ENCODE measurements at places on chromosomes 5 and 9. TPM values are rescaled to one million over a fixed set of nuclear protein-coding genes. Genes with fewer than 3 reads are reported as not detected.
A peak's percentile ranks its signal among the peaks of the same experiment; 100 is the strongest.

DNA sequence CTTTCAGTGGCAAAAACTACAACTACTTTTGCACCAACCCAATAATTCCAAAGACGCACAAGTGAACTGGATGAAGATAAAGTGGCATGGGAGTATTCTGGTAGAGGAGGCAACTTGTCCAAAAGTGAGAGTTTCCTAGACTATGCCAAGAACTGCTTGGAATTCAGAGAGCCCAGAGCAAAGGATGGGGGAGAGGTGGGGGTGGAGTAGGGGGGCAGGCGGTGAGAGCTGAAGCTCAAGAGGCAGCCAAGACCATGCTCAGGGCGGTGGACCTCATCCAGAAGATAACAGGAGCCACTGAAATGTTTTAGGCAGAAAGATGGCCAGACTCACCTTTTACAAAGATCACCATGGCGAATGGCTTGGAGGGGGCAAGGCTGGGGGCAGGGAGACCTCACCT is 242.5 kb downstream of the SEC61B start:
- H3K27me3 ChIP-seq = peaks cover 6% of the 10 kb centered on the region
- DNase-seq = no peak
- no peaks in the 10 kb centered on the region for H3K4me1 ChIP-seq
- H3K36me3 ChIP-seq = no peaks in the 10 kb centered on the region
- H3K4me3 ChIP-seq = no peak overlapping the region

The GMCL2 gene
- total RNA-seq = not detected

The SLC6A7 gene
- total RNA-seq = not detected

The C9orf153 gene
- 0.87 TPM for total RNA-seq

The GPR21 gene
- 1.0 TPM for total RNA-seq

DNA sequence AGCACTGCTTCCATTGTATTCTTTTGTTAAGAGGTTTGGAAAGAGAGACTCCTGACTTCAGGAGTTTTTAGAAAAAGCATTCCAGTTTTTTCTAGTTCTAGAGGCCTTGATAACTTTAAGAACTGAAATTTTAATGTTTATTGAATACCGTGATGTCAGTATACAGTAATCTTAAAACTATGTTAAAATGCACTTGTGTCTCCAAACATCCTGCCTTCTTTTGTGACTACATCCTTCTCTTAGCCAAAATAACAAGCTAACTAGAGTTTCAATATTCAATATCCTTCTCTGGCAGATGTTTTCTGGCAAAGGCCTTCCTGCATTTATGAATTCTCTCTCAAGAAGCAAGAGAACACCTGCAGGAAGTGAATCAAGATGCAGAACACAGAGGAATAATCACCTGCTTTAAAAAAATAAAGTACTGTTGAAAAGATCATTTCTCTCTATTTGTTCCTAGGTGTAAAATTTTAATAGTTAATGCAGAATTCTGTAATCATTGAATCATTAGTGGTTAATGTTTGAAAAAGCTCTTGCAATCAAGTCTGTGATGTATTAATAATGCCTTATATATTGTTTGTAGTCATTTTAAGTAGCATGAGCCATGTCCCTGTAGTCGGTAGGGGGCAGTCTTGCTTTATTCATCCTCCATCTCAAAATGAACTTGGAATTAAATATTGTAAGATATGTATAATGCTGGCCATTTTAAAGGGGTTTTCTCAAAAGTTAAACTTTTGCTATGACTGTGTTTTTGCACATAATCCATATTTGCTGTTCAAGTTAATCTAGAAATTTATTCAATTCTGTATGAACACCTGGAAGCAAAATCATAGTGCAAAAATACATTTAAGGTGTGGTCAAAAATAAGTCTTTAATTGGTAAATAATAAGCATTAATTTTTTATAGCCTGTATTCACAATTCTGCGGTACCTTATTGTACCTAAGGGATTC is 43.1 kb downstream of the NDFIP1 start:
- H3K4me1 ChIP-seq = no peaks in the 10 kb centered on the region
- no peaks in the 10 kb centered on the region for H3K27me3 ChIP-seq
- H3K27ac ChIP-seq = no peak overlapping the region
- no peak overlapping the region for H3K4me3 ChIP-seq
- H3K36me3 ChIP-seq = peaks cover 48% of the 10 kb centered on the region
- DNase-seq = peak; percentile 65

The TGFBR1 gene
- total RNA-seq = 26.4 TPM

DNA sequence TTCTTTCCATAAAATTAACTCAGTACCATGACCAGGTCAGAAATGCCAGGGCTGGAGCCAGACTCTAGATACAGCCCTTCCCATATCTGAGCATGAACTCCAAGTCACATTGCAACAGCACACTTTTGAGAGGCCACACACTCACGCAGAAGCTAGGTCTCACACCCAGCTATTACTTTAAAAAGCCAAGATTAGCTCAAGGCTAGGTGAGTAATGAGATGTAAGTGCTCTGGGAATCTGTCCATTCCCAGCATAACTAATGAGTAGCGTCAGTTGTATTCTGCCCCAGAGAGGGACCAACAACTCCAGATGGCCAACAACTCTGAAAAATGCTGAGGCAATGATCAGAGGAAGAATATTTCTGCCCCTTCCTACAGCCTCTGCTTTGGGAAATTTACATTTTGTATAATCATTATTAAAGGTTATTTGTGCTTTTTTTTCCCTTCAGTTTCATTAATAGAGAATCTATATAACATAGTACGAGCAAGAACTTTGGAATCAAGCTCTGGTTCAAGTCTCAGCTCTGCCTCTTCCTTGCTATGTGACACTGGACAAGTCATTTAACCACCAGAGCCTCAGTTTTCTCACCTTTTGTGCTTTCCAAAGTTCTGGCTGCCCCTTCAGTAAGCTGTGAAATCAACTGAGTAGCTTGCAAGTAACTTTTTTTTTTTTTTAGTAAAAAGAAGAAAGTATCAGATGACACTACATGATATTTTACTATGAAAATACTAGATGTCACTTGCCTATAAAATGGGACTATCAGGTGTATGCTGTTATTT is 118.3 kb downstream of the NR6A1 start:
- no peak for DNase-seq
- no peaks in the 10 kb centered on the region for H3K36me3 ChIP-seq
- H3K4me1 ChIP-seq = no peaks in the 10 kb centered on the region
- no peak overlapping the region for H3K4me3 ChIP-seq

GRCh38 chr9:96020792-96021550 is 145.5 kb downstream of the ERCC6L2 start:
- no peaks in the 10 kb centered on the region for H3K36me3 ChIP-seq
- peak overlapping the region; percentile 58 for H3K27ac ChIP-seq
- no peak overlapping the region for H3K4me3 ChIP-seq
- no peaks in the 10 kb centered on the region for H3K27me3 ChIP-seq
- peaks cover 56% of the 10 kb centered on the region for H3K4me1 ChIP-seq
- DNase-seq = peak; percentile 45

The WHRN gene
- 8.4 TPM for total RNA-seq

The FRMPD1 gene
- not detected for total RNA-seq

GRCh38 chr5:143114481-143114880 is 289.0 kb downstream of the NR3C1 start:
- H3K4me1 ChIP-seq = no peaks in the 10 kb centered on the region
- no peak overlapping the region for H3K4me3 ChIP-seq
- DNase-seq = no peak

- no peak for DNase-seq
- H3K27me3 ChIP-seq = no peaks in the 10 kb centered on the region
- no peaks in the 10 kb centered on the region for H3K4me1 ChIP-seq
Observed at GRCh38 chr5:12920527-12920926, 1016.3 kb upstream of the CTNND2 start.

GRCh38 chr5:112434641-112435040 is 15.6 kb upstream of the EPB41L4A start:
- H3K27me3 ChIP-seq = no peaks in the 10 kb centered on the region
- no peaks in the 10 kb centered on the region for H3K36me3 ChIP-seq
- no peak for DNase-seq

The STK32A gene
- total RNA-seq = not detected

The DRD1 gene
- not detected for total RNA-seq

DNA sequence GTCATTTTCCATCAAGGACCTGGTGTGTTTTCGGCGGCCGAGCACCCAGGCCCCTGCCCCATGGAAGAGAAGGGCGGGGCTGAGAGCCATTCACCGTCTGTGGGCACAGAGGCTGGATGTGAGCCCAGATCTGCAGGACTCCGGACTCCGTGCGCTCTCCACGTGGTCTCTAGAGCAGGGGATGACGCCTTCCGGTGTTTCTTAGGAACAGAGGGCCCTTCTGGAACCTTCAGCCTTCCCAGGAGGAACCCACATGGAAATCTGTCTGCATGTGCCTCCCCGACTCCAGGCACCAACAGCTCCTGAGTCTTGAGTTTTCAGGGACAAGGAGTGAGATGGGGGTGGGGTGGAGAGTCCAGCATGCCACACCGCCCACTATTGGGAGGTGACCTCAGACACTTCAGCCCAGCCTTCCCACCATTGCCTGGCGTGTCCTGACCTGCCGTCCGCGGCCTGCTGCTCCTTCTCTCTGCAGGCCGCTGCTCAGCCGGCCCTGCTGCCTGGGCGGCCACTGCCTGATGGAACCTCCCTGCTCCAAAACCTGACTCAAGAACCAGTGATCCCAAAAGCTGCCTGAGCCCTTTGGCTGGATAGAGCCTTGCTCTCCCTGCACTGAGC is 2.4 kb upstream of the RXRA start:
- no peaks in the 10 kb centered on the region for H3K36me3 ChIP-seq
- peaks cover 22% of the 10 kb centered on the region for H3K4me1 ChIP-seq
- H3K4me3 ChIP-seq = no peak overlapping the region
- no peak for DNase-seq
- no peaks in the 10 kb centered on the region for H3K27me3 ChIP-seq

The NR4A3 gene
- total RNA-seq = 0.35 TPM

The COL5A1 gene
- total RNA-seq = 1.6 TPM

DNA sequence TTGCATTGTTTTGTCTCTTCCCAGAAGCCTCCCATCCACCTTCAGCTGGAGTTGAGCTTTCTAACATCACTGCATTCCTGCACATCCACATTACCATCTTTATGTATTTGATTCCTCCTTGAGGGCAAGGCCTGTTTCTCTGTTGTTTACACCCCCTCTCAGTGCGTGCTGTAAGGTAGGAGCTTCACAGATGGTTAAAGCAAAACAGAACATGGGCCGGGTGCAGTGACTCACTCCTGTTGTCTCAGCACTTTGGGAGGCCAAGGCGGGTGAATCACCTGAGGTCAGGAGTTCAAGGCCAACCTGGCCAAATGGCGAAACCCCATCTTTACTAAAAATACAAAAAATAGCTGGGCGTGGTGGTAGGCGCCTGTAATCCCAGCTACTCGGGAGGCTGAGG is 110.9 kb downstream of the KCNIP1 start:
- H3K4me3 ChIP-seq = no peak overlapping the region
- no peaks in the 10 kb centered on the region for H3K36me3 ChIP-seq
- no peak for DNase-seq
- no peaks in the 10 kb centered on the region for H3K4me1 ChIP-seq

GRCh38 chr5:3058942-3059341 is 307.5 kb upstream of the IRX2 start:
- H3K4me1 ChIP-seq = no peaks in the 10 kb centered on the region
- no peak overlapping the region for H3K27ac ChIP-seq
- no peaks in the 10 kb centered on the region for H3K27me3 ChIP-seq
- H3K36me3 ChIP-seq = no peaks in the 10 kb centered on the region

The NXNL2 gene
- not detected for total RNA-seq

The GRIA1 gene
- not detected for total RNA-seq

The EGFLAM gene
- not detected for total RNA-seq

The GDNF gene
- total RNA-seq = not detected

The ANXA2R gene
- 47.8 TPM for total RNA-seq

DNA sequence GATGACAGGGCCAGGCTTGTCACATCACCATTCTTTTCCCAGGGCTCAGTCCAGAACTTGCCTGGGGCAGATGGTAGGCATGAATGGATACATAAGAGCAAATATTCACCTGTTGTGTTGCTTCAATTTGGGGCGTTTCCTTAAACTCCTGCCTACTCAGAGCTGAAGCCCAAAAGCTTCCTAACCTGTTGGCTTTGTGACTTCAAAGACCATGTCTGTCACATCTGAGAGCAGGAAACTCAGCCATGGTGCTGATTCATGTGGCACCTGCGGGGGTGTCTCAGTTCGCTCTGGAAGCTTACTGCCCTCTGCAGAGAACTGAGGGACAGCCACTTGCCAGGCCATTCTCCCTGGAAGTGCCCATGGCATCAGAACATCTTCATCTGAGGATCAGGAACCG is 246.6 kb downstream of the HSPA4 start:
- H3K36me3 ChIP-seq = no peaks in the 10 kb centered on the region
- H3K27me3 ChIP-seq = no peaks in the 10 kb centered on the region
- no peak overlapping the region for H3K27ac ChIP-seq
- no peaks in the 10 kb centered on the region for H3K4me1 ChIP-seq
- no peak overlapping the region for H3K4me3 ChIP-seq

The SV2C gene
- not detected for total RNA-seq

- H3K27me3 ChIP-seq = no peaks in the 10 kb centered on the region
- no peak overlapping the region for H3K27ac ChIP-seq
- no peaks in the 10 kb centered on the region for H3K36me3 ChIP-seq
- DNase-seq = no peak
- no peaks in the 10 kb centered on the region for H3K4me1 ChIP-seq
- no peak overlapping the region for H3K4me3 ChIP-seq
Observed at GRCh38 chr5:15249152-15249551, 250.8 kb upstream of the FBXL7 start.

- peaks cover 40% of the 10 kb centered on the region for H3K4me1 ChIP-seq
- no peaks in the 10 kb centered on the region for H3K27me3 ChIP-seq
- no peaks in the 10 kb centered on the region for H3K36me3 ChIP-seq
- H3K4me3 ChIP-seq = peak overlapping the region; percentile 74
- DNase-seq = no peak
- peak overlapping the region; percentile 83 for H3K27ac ChIP-seq
Observed at GRCh38 chr9:136806631-136807201, 1.0 kb upstream of the RABL6 start.

Data from CD4-positive, alpha-beta memory T cell (primary cell).